ENCODE measurements at places on chromosomes 16 and 17. TPM values are rescaled to one million over a fixed set of nuclear protein-coding genes. Genes with fewer than 3 reads are reported as not detected.

- no peak for DNase-seq
- no peaks in the 10 kb centered on the region for H3K27me3 ChIP-seq
- H3K4me1 ChIP-seq, result peaks cover 18% of the 10 kb centered on the region
Measured at GRCh38 chr17:59637611-59638310, 18.1 kb downstream of the CLTC start.

DNA sequence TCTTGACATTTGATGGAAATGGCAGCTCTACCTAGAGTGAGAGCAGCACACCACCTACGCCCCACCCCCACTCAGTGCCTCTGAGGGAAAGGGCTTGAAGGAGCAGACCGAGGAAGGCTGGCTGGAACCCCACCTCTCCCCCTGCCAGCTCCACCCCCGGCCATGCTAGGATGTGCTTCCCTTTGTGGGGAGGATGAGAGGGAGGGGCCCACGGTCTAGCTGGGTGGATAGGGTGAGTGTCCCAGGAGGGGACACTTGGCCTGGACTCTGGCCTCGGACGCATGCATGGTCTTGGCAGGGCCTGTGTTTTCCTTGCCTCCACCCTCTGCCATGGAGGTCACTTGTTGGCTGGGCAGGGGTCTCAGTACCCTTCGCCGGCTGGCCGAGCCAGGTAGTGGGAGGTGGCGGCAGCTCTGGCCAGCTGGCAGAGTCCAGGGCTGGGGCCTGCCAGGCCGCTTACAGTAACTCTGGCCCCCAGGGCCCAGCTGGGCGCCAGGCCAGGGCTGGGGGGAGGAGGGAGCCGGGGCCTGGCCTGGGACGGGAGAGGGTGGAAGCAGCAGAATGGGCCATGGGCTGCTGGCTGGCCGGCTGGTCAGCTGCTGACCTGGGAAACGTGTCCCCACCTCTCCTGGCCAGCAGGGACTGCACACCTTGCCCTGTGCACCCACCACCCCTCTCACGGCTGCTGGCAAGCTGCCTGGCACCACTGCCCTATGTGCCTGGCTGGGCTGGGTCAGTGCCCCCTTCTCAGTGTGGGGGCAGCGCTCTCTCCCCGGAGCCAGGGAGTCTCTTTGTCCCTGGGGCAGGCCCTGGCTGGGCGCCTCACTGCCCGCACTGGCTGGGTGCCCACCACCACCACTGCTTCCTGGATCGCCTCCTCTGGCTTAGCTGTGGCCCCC, 23.0 kb downstream of the RARA start:
- H3K4me3 ChIP-seq, result 0 out of 2 replicates have a peak overlapping the region, but pooled peaks have one; percentile 17
- no peaks in the 10 kb centered on the region for H3K36me3 ChIP-seq
- DNase-seq, result no peak
- H3K27ac ChIP-seq, result peak overlapping the region; percentile 90

Gene ADORA2B
- total RNA-seq, result 42.7 TPM

- no peaks in the 10 kb centered on the region for H3K27me3 ChIP-seq
- peaks cover 63% of the 10 kb centered on the region for H3K4me1 ChIP-seq
- peaks cover 12% of the 10 kb centered on the region for H3K36me3 ChIP-seq
Measured at GRCh38 chr17:59752922-59753321, 45.5 kb downstream of the VMP1 start.

DNA sequence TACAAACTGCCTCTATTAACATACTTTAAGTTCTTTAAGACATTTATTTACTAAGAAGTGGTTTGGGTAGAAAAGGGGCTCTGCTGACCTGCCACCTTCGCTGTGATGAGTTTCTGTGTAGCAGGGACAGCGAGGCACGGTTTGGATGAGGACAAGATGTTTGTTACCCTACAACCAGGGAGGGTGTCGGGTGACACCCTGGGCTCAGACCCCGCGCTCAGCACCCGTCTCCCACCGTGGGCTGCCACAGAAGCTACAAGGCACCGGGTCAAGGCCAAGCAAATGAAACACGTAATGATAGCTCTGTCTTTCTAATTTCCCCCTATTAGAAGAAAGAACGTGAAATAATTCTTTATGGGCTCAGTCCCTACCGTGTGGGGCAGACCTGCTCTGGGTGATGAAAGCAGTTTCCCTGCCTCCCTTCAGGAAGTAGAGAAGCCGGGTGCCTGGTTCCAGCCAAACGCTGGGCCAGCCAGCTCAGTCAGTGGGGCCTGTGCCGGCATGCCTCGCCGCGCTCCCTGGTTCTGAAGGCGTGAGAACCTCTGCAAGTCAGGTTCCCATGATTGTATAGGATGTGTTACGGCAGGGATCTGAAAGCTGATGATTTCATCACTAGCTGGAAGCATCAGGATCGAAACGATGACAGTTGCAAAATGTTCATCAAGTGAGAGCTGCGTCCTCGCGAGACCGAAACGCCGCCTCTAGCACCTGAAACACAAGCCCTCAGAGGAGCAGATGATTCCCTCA, 3.9 kb downstream of the ZNF750 start:
- no peaks in the 10 kb centered on the region for H3K36me3 ChIP-seq
- H3K4me1 ChIP-seq, result no peaks in the 10 kb centered on the region
- no peak overlapping the region for H3K27ac ChIP-seq
- H3K4me3 ChIP-seq, result no peak overlapping the region

GRCh38 chr17:61117983-61118382, 281.7 kb upstream of the TBX2 start:
- H3K27me3 ChIP-seq, result no peaks in the 10 kb centered on the region
- H3K4me1 ChIP-seq, result no peaks in the 10 kb centered on the region
- no peaks in the 10 kb centered on the region for H3K36me3 ChIP-seq

Gene IL4R
- total RNA-seq, result 28.9 TPM

GRCh38 chr16:1299012-1299867, 10.2 kb upstream of the UBE2I start:
- no peak overlapping the region for H3K4me3 ChIP-seq
- no peaks in the 10 kb centered on the region for H3K36me3 ChIP-seq
- H3K27me3 ChIP-seq, result no peaks in the 10 kb centered on the region
- peaks cover 19% of the 10 kb centered on the region for H3K4me1 ChIP-seq

DNA sequence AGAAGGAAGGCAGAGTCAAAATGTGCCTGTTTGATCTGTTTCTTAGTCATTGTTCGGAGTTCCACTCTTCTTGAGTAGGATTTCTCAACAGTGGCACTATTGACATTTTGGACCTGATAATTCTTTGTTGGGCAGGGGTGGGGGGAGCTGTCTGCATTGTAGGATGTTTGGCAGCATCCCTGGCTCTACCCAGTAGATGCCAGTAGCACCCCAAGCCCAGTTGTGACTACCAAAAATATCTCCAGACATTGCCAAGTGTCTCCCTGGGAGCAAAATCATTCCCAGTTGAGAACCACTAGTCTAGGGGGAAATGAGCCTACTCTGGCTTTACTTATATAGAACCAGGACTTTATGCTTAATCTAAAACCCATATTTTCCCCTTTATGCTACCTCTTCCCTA, 1.1 kb upstream of the GFOD2 start:
- peaks cover 6% of the 10 kb centered on the region for H3K4me1 ChIP-seq
- peak overlapping the region; percentile 87 for H3K4me3 ChIP-seq
- no peak for DNase-seq
- H3K27me3 ChIP-seq, result no peaks in the 10 kb centered on the region
- H3K36me3 ChIP-seq, result peaks cover 4% of the 10 kb centered on the region

DNA sequence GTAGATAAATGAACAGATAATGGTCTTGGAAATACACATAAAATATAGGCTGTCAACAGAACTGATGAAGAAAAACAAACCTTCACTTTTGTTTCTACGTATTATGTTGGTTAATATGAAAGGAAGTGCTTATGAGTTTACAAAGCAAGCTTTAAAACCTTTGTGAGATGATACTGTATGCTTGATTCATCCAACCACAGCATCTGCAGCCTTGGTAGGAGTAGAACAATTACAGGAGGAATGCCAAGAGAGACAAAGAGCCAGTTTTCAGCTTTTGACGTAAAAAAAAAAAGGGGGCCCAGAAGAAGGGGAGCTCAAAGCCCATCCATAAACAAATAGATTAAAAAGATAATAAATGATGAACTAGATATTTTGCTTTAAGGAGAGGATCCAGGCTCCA, 13.3 kb downstream of the FAM20A start:
- H3K36me3 ChIP-seq, result no peaks in the 10 kb centered on the region
- H3K27me3 ChIP-seq, result no peaks in the 10 kb centered on the region
- H3K4me1 ChIP-seq, result no peaks in the 10 kb centered on the region
- DNase-seq, result no peak
- no peak overlapping the region for H3K4me3 ChIP-seq

Gene MYH11
- 0.51 TPM for total RNA-seq

GRCh38 chr17:60481604-60482003, 44.4 kb downstream of the APPBP2 start:
- no peaks in the 10 kb centered on the region for H3K4me1 ChIP-seq
- H3K27ac ChIP-seq, result no peak overlapping the region
- H3K27me3 ChIP-seq, result no peaks in the 10 kb centered on the region
- H3K36me3 ChIP-seq, result no peaks in the 10 kb centered on the region
- H3K4me3 ChIP-seq, result no peak overlapping the region

DNA sequence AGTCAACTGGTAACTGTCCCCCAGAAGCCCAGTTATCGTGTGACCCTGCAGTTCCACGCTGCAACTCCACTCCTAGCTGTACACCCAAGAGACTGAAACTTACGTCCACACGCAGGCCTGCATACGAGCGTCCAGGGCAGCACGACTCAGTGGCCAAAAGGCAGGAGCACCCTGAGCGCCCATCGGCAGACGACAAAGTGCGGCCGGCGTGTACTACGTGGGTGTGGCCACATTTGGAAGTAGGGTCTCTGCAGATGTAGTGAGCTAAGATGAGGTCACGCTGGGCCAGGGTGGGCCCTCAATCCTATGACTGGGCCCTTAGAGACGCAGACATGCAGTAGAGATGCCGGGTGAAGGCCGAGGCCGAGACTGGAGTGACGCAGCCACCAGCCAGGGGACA, 13.5 kb downstream of the GALNS start:
- H3K4me3 ChIP-seq, result no peak overlapping the region
- no peaks in the 10 kb centered on the region for H3K36me3 ChIP-seq
- no peak overlapping the region for H3K27ac ChIP-seq

Gene PMP22
- total RNA-seq, result 6.0 TPM

GRCh38 chr17:62075308-62075815, 10.3 kb upstream of the MED13 start:
- DNase-seq, result no peak
- H3K27ac ChIP-seq, result no peak overlapping the region
- no peaks in the 10 kb centered on the region for H3K36me3 ChIP-seq
- H3K4me1 ChIP-seq, result no peaks in the 10 kb centered on the region

Gene DECR2
- total RNA-seq, result 92.7 TPM

DNA sequence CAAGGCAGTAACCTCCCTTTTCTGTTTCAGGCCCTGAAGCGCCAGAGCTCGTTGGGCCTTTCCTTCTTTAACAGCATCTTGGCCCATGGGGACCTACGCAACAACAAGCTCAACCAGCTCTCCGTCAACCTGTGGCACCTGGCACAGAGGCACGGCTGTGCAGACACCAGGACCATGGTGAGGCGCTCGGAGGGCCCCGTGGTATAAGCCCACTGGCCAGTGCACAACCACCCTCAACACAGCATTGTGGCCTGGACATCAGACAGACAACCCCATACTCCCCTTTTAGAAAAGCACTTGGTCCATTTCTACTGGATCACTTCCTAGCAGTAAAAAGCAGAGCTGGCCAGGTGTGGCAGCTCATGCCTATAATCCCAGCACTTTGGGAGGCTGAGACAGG, 18.6 kb downstream of the KNOP1 start:
- peaks cover 11% of the 10 kb centered on the region for H3K4me1 ChIP-seq
- H3K27ac ChIP-seq, result no peak overlapping the region
- no peaks in the 10 kb centered on the region for H3K27me3 ChIP-seq
- H3K4me3 ChIP-seq, result no peak overlapping the region
- H3K36me3 ChIP-seq, result no peaks in the 10 kb centered on the region

- no peak overlapping the region for H3K4me3 ChIP-seq
- H3K27me3 ChIP-seq, result no peaks in the 10 kb centered on the region
- H3K36me3 ChIP-seq, result no peaks in the 10 kb centered on the region
- no peak overlapping the region for H3K27ac ChIP-seq
- no peak for DNase-seq
Measured at GRCh38 chr16:48381201-48381600, 4.0 kb downstream of the SIAH1 start.

GRCh38 chr16:71726476-71727315, 2.2 kb upstream of the PHLPP2 start:
- no peak overlapping the region for H3K27ac ChIP-seq
- H3K36me3 ChIP-seq, result no peaks in the 10 kb centered on the region
- no peak overlapping the region for H3K4me3 ChIP-seq

- no peaks in the 10 kb centered on the region for H3K36me3 ChIP-seq
- H3K27ac ChIP-seq, result no peak overlapping the region
Measured at GRCh38 chr17:64442541-64442971, 6.4 kb upstream of the MILR1 start.

GRCh38 chr16:17469011-17469740, 1.6 kb downstream of the XYLT1 start:
- H3K4me3 ChIP-seq, result peak overlapping the region; percentile 38
- H3K27me3 ChIP-seq, result peaks cover 42% of the 10 kb centered on the region
- no peaks in the 10 kb centered on the region for H3K36me3 ChIP-seq
- no peak overlapping the region for H3K27ac ChIP-seq

- H3K27me3 ChIP-seq, result no peaks in the 10 kb centered on the region
- no peak for DNase-seq
- H3K4me3 ChIP-seq, result no peak overlapping the region
- no peaks in the 10 kb centered on the region for H3K36me3 ChIP-seq
Measured at GRCh38 chr17:7026471-7027115, 3.7 kb downstream of the BCL6B start.

DNA sequence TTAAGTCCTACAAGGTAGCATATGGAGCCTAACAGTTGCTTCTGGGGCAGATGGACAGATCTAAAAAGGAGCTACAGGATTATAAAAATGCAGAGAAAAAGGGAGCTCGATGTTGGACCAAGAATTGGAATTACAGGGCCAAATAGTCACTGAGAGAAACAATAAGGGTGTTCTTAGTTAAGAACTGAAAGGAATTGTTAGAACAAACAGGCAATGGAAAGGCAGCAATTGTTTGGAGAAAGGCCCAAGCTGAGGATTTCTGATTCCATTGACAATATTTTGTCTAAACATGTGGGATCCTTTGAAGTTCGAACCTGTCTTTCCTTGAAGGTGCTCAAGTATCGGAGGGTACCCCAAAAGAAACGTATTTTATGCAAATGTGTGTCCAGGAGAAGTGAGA, 513.6 kb upstream of the CDH8 start:
- no peaks in the 10 kb centered on the region for H3K4me1 ChIP-seq
- no peaks in the 10 kb centered on the region for H3K36me3 ChIP-seq
- DNase-seq, result no peak
